ENCODE measurements at places on chromosomes 13 and 19.
A peak's percentile ranks its signal among the peaks of the same experiment; 100 is the strongest.

GRCh38 chr19:58382997-58383603 is 2.3 kb upstream of the ZNF837 start:
- no peak for DNase-seq

DNA sequence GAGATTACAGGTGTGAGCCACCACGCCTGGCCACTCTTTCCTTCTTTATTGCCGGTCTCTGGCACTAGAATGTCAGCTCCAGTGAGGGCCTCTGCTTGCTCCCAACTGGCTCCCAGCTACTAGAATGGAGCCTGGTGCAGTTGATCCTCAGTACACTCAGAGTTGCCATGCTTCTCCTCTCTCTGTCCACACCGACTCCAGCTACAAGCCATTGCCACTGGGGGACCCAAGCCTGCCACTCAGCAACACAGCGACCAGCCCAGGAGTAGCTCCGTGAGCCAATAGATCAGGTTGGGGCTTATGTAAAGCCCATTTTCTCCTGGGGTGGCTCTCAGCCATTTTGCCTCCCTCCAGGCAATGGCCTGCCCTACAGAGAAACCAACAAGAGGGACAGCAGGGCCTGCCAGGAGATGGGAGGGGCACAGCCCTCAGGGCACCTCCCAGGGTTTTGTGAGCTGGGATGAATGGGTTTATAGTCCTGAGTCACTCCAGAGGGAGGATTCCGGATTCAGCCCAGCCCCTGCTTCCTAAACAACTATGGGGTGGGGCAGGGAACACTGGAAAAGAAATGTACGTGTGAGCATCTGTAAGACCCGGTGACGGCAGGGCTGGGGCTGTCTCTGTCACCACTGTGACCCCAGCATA is 36.5 kb downstream of the OPA3 start:
- DNase-seq, result no peak

- DNase-seq, result peak; percentile 43
Measured at GRCh38 chr13:31242916-31243315, 43.1 kb downstream of the B3GLCT start.

- no peak for DNase-seq
Measured at GRCh38 chr13:27005556-27005955, 166.1 kb downstream of the USP12 start.

- peak; percentile 35 for DNase-seq
Measured at GRCh38 chr19:11481534-11482383, 913 bp upstream of the ELAVL3 start.

DNA sequence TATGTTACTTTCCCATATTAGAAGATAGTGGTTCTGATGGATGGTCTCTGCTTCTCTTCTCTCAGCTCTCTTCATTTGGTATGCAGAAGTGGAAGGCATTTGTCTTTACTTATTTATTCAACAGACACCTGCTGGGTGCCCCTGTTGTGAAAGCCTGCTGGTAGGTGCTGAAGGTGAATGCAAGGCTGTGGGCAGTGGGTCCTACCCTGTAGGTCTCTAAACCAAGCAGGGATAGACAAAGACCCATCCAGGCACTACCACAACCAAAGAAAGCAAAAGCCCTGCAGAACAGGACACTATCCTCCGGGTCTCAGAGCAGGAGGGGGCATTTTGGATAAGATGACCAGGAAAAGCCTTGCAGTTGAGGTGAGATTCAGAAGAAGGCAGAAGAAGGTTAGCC is 106.1 kb downstream of the STARD13 start:
- DNase-seq, result no peak

- DNase-seq, result no peak
Measured at GRCh38 chr13:110399801-110400200, 92.7 kb downstream of the COL4A2 start.

- no peak for DNase-seq
Measured at GRCh38 chr19:39709026-39709872, 5.0 kb downstream of the LGALS14 start.

GRCh38 chr19:7539827-7540425 is 4.4 kb downstream of the PNPLA6 start:
- no peak for DNase-seq

DNA sequence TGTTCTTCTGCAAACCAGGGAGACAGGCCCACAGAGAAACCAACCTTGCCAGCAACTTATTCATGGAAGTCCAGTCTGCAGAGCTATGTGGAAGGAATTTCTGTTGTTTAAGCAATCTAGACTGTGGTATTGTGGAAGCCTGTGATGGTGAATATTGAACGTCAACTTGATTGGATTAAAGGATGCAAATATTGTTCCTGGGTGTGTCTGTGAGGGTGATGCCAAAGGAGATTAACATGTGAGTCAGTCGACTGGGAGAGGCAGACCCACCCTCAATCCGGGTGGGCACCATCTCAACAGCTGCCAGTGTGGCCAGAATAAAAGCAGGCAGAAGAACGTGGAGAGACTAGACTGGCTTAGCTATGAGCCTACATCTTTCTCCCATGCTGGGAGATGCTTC is 606.0 kb downstream of the EFNB2 start:
- DNase-seq, result no peak

DNA sequence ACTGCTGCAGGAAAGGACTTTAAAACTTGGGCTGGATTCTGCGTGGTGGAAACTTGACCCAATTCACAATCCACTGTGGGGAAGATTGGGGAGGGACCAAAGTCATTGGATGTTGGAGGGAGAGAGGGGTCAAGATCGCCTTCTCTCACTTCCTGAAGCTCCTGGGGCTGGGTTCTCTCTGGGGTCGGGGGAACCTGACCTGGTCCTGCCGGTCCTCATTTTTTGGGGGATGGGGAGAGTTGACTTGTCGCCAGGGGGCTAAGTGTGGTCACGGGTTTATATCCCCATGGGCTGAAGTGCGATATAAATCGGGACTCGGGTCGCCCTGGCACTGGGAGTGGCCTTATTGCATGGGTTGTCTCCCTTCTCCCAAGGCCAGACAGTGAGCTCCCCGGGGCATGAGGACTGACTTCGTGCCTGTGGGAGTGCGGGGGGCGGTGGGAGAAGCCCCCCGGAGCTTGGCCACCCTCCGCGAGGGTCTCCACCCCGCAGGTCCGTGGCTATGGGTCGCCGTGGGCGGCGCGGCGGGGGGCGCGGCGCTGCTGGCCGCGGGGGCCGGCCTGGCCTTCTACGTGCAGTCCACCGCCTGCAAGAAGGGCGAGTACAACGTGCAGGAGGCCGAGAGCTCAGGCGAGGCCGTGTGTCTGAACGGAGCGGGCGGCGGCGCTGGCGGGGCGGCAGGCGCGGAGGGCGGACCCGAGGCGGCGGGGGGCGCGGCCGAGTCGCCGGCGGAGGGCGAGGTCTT is 6.3 kb downstream of the ICAM5 start:
- DNase-seq, result no peak

GRCh38 chr13:99601535-99601934 is 100.3 kb downstream of the TM9SF2 start:
- DNase-seq, result no peak

- no peak for DNase-seq
Measured at GRCh38 chr13:75704194-75704926, 68.2 kb downstream of the LMO7 start.

- no peak for DNase-seq
Measured at GRCh38 chr13:98349731-98350305, 172.7 kb upstream of the RNF113B start.

GRCh38 chr19:39834287-39834841 is 402 bp upstream of the DYRK1B start:
- DNase-seq, result no peak

DNA sequence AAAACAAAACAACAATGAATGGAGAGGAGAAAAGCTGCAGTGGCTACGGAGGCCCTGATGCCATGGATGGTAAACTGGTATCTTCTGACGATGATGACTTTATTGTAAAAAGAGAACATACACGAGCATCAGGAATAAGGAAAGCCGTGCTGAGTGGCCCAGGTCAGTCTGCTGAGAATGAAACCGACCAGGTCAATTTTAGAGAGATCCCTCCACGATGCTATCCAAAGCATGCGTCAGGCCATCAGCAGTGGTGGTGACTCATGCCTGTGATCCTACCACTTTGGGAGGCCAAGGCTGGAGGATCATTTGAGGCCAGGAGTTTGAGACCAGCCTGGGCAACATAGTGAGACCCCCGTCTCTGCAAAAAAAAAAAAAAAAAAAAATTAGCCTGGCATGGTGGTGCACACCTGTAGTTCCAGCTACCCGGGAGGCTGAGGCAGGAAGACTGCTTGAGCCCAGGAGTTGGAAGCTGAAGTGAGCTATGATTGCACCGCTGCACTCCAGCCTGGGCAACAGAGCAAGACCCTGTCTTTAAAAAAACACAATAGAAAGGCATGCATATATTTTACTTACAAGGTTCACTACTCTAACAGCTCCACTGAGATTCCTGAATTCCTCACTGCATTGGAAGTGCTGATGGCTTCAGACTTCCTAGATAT is 62.3 kb downstream of the GADD45B start:
- DNase-seq, result no peak

GRCh38 chr19:33715462-33715861 is 81.2 kb upstream of the KCTD15 start:
- DNase-seq, result no peak

GRCh38 chr13:110705826-110706569 is at the start of gene CARS2:
CARS2 (minus strand) TSS chr13:110706116; CDS start chr13:110706093, 23 bp downstream.
- peak; percentile 94 for DNase-seq

GRCh38 chr13:39422845-39423565 is 180.0 kb downstream of the LHFPL6 start:
- no peak for DNase-seq

DNA sequence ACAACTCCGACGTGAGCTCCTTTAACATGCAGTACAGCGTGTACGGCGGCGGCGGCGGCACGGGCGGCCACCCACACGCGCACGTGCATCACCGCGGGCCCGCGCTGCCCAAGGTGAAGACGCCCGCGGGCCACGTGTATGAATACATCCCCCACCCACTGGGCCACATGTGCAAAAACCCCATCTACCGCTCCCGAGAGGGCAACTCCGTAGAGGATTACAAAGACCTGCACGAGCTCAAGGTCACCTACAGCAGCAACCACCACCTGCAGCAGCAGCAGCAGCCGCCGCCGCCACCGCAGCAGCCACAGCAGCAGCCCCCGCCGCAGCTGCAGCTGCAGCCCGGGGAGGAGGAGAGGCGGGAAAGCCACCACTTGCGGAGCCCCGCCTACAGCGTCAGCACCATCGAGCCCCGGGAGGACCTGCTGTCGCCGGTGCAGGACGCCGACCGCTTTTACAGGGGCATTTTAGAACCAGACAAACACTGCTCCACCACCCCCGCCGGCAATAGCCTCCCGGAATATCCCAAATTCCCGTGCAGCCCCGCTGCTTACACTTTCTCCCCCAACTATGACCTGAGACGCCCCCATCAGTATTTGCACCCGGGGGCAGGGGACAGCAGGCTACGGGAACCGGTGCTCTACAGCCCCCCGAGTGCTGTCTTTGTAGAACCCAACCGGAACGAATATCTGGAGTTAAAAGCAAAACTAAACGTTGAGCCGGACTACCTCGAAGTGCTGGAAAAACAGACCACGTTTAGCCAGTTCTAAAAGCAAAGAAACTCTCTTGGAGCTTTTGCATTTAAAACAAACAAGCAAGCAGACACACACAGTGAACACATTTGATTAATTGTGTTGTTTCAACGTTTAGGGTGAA is 6.6 kb downstream of the SLITRK5 start:
- DNase-seq, result no peak

DNA sequence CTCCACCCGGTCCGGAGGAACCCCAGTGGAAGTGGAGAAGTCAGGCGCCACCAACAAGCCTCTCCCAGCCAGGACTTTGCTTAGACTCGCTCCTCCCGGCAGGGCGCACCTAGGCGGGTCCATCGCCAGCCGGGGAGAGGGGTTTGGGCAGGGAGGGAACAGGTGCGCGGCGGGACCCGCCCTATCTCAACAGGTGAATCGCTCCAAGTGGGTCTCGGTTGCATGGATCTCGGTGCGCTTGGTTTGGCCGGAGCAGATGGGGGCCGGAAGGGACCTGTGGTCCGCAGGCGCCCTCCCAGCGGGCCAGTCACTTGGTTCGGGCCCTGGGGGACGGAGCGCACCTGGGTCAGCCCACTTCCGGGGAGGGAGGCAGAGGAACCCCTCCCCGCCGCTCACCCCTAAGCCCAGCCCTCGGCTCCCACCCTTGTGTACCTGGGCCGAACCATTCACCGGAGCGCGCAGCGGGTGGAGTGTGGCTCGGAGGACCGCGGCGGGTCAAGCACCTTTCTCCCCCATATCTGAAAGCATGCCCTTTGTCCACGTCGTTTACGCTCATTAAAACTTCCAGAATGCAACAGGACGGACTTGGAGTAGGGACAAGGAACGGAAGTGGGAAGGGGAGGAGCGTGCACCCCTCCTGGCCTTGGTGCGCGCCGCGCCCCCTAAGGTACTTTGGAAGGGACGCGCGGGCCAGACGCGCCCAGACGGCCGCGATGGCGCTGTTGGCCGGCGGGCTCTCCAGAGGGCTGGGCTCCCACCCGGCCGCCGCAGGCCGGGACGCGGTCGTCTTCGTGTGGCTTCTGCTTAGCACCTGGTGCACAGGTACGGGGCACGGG is at the start of gene LSR:
Gene LSR, plus strand, starts transcription at position 693 of the 836 bp plus-strand sequence. Its CDS starts 21 bp downstream, at position 714.
- no peak for DNase-seq

GRCh38 chr19:13796301-13797057 is 1.2 kb downstream of the ZSWIM4 start:
- no peak for DNase-seq

- peak; percentile 64 for DNase-seq
Measured at GRCh38 chr13:20997301-20998161, 63.9 kb downstream of the LATS2 start.

- DNase-seq, result no peak
Measured at GRCh38 chr13:93499991-93500390, 273.4 kb downstream of the GPC6 start.

- peak; percentile 75 for DNase-seq
Measured at GRCh38 chr13:51148952-51149573, 38.0 kb upstream of the C13orf42 start.

DNA sequence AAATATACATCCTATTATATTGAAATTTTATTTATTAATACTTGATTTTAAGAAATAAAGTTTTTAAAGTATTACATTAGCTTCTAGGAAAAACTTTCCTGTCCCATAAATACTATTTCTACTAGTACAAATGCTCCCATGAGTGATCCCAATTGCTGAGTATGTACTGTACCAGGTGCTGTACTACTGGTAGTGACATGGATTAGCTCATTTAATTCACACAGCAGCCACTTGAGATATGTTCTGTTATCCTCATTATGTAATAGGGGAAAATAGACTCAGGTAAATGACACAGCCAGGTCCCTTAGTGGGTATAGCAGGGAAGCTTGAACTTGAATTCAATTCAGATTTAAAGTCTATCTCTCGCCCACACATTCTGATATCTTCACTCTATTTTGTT is 363.1 kb downstream of the FGF14 start:
- no peak for DNase-seq

GRCh38 chr19:43798546-43799409 is 3.5 kb downstream of the LYPD5 start:
- DNase-seq, result no peak

GRCh38 chr19:5826531-5827341 is 12.8 kb downstream of the FUT6 start:
- DNase-seq, result no peak
